ENCODE measurements at places on chromosomes 5 and 9.

- DNase-seq: no peak
Measured at GRCh38 chr5:103422756-103423155, 139.8 kb downstream of the NUDT12 start.

GRCh38 chr9:5918460-5918859 lies 27.8 kb downstream of the MLANA start:
- DNase-seq: no peak

DNA sequence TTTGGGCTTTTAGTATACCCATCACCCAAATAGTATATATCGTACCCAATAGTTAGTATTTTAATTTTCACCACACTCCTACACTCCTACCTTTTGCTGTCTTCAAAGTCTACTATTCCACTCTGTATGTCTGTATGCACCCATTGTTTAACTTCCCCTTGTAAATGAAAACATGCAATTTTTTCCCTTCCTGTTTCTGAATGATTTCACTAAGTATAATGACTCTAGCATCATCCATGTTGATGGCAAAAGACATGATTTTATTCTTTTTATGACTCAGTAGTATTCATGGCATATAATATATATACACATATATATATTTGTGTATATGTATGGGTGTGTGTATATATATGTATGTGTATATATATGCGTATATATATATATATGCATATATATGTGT lies 63.1 kb upstream of the FAM174A start:
- no peak for DNase-seq

- no peak for DNase-seq
Measured at GRCh38 chr5:151345187-151345807, 2.1 kb downstream of the SLC36A2 start.

DNA sequence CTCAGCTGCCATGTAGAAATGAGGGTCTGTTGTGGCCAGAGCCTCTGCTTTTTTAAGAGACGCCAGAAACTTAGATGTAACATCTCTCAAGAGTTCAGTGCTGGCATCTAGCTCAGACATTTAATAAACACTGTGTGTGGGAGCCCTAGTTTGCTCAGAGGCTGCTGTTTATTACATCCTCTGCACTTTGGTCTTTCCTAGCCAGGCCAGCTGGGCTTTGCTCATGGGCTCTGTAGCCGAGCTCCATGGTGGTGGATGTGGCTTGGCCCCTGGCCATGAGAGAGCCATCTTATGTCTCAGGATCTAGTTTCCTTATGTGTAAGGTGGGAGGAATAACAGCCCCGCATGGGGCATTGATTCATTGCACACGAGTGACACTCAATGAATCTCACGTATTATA lies 30.0 kb downstream of the ARHGEF37 start:
- DNase-seq: no peak

- DNase-seq: no peak
Measured at GRCh38 chr9:127347831-127348776, 48.9 kb upstream of the SLC2A8 start.

DNA sequence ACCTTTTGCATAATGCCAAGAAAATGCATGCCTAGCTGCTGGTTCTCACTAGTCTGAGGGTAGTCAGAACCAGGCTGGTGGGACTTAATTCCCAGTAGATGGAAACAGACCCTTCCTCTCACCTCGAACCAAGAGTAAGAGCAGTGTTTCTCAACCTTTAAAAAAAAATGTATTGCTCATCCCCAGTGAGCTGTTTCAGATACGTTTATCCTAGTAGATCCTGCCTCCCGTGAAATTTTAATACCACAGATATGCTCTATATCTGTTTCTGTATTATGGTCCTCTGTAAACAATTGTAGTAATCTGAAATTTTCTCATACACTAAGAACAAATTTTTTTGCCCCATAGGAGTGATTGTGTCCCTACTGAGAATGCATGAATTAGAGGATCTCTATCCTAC lies 86.2 kb downstream of the TEK start:
- DNase-seq: no peak

DNA sequence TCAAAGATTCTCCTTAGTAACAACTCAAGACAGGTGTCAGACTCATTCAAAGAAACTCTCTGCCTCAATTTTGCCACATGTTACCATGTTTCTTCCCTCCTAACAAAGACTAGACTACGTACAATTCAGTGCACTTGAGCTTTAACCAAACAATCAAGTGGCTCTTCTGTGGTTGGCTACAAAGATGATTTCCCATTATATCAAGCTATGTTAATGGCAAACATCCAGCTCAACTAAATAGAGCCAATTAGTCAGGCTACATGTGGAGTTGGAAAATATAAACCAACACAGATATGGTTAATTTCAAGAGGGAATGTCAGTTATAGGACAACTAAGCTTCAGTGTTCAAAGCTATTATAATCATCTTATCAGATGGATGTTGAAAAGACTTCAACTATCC lies 29.2 kb upstream of the ADRA1B start:
- no peak for DNase-seq

- no peak for DNase-seq
Measured at GRCh38 chr9:92617195-92617813, 52.6 kb downstream of the IPPK start.

GRCh38 chr5:2091921-2092320 lies 209.2 kb upstream of the IRX4 start:
- DNase-seq: no peak

DNA sequence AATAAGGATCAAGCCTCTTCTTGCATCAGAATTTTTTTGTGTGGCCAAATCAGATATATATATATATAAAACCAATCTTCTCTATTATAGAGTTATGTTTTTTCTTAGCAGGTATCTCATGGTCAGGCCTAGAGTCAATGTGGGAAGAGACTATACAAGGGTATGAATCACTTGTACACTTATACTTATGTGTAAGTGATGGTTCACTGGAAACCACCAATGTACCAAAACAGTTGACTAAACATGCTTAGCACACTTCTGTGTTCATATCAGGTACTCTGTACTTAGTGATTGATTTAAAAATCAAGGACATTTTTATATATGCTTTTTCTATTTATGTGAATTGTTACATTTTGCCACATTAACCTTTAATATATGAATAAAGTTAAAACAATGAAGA lies 92.6 kb downstream of the CWC27 start:
- no peak for DNase-seq

DNA sequence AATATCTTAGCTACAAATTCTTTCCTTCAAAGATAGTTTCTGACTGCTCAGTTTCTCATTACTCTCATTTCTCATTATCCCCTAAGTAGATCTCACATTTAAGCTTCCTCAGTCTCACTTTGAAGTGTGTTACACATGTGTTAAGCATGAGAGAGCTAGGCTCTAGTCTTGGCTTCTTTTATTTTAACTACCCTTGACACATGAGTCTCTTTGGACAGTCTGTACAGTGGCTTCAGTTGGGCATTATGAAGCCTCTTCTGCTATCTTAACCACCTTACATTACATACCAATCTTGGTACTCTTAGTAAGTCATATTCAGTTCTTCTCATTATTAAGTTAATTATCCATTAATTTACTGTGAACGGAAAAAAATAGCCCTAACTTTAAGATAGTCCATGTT lies 232.5 kb downstream of the FBXL17 start:
- DNase-seq: no peak

DNA sequence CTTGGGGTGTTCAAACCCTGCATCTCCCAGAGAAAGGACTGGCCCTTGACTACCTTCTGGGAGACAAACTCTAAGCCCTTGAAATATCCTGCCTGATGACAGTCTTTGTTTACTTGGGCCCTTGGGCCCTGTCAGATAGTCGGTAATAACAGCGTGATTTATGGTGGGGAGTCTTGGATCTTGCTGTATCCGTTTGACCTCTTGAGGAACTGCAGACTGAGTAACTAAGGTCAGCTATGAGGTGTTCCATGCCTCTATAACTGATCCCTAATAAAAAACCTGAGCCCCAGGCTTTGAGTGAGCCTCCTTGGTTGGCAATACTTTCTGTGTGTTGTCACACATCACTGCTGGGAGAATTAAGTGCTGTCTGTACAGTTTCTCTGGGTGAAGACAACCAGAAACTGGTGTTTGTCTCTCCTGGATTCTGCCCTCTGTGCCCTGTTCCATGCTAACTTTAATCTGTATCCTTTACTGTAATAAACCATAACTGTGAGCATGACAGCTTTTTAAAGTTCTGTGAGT lies 56.2 kb upstream of the ANKRD33B start:
- no peak for DNase-seq

DNA sequence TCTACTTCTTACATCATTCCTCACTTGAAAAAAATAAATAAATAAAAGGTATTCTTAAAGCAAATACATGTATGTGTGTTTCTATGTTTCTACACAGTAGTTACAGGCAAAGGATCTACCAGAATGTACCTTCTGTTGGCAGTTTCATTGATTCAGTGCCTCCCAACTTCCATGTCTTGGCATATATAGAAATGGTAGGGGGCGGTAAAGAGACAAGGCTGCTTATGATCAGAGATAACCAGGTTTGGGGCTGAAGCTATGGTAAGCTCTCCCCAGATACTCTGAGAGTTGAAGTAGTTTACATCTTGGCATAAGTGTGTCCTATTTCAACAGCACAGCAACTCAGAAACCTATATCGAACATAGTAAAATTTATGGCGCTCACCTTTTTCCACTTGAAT lies 1075.4 kb upstream of the C9orf72 start:
- DNase-seq: no peak

DNA sequence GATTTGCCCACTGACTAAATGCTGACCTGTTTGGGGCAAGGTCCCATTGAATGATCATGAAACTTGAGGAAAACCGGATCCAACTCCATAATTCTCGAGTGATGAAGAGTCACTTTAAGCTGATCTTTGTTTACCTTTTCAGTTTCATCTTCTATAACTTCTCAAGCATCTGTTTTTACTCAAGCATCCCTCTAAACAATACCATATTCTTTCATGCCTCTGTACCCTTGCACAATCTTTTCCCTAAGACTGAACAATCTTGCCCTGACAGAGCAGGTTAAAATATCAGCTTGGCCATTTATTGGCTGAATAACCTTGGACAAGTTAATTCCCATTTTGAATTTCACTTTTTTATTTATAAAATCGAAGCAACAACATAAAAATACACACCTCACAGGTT lies 39.8 kb downstream of the TYRP1 start:
- DNase-seq: no peak

DNA sequence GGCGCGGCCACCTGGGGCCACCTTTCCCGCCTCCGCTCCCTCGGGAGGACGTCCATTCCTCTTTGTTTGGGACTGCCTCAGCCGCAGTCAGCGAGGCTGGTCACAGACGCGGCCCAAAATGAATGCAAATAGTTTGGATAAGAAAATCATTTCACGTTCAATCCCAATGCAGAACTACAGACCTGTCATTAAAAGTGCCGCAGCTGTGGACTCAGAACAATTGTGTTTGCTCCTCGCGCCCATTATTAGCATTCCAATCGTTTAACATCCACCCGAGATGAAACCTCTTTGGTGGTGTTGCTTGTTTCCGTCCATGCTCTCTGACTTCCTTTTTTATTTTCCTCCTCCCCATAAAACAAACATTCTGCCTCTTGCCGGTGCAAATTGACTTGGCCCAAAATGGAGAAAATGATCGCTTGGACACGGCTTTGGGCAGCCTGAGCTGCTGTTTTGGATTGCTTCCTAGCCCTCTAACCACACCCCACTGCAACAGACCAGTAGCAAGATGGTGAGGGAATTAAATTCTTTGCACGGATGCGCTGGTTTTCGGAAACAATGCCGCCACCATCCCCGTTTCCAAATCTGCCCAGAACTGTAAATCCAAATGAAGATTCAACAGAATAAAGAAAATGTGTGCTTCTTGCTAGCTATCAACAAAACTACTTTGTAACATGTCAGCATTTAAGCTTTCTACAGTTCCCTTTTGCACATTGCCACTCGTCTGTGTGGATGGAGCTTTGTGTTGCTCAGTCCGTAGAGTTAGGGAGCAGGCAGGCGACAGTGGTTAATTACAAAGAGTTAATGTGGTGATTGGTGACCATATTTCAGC lies 784 bp downstream of the NLN start:
- DNase-seq: no peak

DNA sequence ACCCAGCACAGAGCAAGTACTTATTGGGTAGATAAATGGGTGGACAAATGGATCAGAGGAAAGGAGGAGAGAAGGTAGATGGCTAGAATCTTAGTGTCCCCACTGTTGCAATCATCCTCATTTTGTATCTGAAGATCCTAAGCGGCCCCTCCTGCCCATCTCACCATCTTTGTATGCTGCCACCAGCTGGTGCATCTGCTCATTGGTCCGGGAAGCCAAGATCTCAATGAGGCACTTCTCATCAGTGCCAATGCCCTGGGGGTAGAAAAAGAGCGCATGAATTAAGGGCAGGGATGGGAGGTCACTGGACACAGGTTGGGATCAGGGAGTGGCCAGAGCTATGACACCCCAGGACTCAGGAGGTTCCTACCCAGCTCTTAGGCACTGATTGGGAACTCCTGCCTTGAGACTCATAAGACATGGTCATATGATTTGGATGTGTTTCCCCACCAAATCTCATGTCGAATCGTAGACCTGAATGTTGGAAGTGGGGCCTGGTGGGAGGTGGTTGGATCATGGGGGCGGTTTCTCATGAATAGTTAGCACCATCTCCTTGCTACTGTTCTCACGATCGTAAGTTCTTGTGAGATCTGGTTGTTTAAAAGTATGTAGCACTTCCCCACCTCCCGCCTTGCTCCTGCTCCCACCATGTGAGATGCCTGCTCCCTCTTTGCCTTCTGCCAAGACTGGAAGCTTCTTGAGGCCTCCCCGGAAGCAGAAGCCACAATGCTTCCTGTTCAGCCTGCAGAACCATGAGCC lies 20.3 kb downstream of the ANXA6 start:
- no peak for DNase-seq

GRCh38 chr5:115022303-115022702 lies 147.4 kb downstream of the TRIM36 start:
- DNase-seq: no peak

- DNase-seq: no peak
Measured at GRCh38 chr5:142134331-142135010, 25.9 kb downstream of the NDFIP1 start.

DNA sequence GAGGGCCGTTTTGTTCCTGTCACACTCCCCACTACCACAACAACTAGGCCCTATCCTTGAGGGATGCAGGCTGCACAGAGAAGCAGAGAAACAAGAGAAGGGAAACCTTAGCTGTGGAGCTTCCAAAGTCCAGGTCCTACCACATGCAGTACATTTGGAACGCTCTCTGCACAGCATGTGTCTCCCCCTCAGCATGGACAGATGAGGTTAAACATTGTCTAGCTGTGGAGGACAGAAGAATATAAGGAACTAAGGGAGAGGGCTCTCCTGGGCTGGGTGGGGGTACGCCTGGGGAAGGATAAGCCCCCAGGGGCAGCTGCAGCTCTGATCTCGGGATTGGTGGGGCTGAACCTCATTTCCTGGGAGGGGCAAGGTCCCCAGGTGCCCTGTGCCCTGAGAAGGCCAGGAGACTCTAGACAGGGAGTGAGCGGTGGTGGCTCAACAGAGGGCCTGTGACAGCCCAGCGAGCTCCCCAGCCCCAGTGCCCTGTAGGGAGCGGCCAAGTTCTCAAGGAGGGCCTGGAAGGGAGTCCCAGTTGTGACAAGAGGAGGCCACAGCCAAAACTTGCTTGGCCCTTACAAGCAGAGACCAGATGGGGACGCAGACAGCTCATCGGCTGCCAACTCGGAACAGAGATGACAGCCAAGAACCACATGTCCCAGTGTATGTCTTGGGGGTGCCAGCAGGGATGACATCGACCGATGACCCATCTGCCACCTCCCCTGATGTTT lies 30.1 kb downstream of the TSPAN17 start:
- DNase-seq: no peak
